ENCODE measurements at places on chromosomes 7 and 10.

DNA sequence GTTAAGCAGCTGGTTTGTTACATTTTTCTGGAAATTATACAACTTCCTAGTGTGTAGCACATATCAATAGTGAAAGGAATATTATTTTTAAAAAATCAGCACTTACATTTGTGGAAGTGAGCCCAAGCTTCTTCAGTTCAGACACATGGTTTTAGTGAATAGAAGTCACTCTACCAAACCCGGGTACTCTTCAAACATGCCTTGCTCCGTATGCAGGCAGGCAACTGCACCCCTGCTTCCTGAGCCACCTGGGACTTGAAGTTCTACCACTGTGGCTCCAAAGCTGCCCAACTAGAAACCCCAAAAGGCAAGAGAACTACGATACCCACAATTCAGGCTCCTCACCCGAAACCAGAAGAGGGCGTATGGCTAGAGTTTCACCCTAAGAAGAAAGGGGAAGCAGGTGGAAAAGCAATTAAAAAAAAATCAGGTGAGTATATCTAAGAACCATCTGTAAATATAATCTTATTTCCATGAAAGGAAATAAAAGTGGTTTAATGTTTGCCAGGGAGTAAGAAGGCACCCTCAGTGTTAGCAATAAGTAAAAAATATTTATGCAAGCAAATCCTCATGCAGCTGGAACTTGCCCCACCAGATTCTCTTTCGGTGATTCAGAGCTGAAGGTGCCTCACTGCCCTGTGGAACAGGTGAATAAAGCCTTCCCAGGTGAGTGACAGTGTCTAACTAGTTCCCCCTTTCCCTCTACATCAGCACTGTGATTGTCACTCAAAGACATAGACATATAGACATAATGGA lies at the start of gene MACC1:
Gene MACC1, minus strand, starts transcription at position 192 of the 756 bp plus-strand sequence. CDS start 55,522 bp downstream, outside the sequence.
- DNase-seq: peak; percentile 92

DNA sequence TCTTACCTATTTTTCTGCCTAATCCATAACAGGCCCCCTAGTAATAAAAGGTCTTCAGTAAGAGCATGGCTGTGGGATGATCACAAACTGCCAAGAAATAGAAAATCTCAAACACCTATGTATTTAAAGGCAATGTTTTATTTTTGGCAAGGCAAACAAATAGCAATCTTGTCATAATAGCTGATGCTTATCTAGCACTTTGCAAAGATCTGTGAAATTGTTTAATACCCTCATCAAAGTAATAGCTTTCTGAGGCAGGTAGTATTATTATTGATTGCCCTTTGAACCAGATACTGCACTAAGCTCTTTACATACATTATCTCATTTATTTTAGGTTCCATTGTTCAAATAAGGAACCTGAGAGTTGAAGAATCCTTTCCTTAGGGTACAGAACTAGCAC lies 1.6 kb upstream of the CADPS2 start:
- no peak for DNase-seq

DNA sequence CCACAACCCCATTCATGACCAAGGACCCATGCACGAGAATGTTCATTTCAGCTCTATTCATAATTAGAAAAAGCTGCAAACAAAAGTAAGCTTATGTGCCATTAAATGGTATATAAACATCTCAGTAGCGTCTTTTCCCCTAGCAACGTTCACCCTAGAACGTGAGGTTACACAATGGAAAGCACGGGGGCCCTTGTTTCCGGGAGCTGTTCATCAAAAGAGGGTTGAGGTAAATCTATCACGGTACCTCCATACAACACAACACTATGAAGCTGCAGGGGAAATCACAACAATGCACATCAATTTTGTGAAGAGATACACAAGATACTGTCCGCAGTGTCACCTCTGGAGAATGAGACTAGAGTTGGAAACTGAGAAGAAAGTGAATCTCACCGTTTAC lies 80.9 kb upstream of the DDC start:
- no peak for DNase-seq

DNA sequence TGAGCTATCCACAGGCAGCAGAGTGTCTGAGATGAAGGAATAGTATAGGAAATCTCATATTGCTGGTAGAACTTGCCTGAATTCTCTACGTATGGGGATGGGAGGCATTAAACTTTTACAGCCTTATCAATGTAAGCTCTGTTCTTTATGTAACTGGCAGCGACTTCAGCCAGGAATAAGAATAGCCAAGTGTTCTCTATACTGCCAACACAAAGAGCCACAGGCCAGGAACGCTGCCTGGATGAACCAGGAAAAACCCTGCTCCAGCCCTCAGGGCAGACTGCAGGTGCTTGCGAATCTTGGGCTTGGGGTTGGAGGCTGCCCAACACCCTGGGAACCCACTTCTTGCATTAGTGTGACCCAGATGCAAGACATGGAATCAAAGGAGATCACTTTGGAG lies 6.1 kb upstream of the OLAH start:
- DNase-seq: no peak
